ENCODE measurements at places on chromosomes 5 and 9.

DNA sequence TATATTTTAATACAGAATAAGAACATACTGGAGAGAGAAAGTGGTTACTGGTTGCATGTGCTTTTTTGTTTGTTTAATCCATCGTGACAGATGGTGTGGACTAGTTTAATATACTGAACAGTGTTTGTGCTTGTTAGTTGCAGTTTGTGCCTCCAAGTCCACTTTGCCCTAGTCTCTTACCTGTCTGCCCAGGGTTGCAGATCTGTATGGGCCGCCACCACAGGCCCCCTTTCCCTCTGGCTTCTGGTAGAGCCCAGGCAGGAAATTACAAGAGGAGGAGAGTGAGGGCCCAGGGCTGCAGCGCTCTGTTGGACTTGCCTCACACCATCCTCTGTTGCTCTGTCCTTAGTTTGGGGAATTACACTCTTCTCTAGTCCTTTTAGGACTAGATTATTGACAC is 166.4 kb downstream of the KDM4C start:
- DNase-seq: no peak

GRCh38 chr5:89901346-89901745 is 508.2 kb downstream of the CETN3 start:
- DNase-seq: no peak

DNA sequence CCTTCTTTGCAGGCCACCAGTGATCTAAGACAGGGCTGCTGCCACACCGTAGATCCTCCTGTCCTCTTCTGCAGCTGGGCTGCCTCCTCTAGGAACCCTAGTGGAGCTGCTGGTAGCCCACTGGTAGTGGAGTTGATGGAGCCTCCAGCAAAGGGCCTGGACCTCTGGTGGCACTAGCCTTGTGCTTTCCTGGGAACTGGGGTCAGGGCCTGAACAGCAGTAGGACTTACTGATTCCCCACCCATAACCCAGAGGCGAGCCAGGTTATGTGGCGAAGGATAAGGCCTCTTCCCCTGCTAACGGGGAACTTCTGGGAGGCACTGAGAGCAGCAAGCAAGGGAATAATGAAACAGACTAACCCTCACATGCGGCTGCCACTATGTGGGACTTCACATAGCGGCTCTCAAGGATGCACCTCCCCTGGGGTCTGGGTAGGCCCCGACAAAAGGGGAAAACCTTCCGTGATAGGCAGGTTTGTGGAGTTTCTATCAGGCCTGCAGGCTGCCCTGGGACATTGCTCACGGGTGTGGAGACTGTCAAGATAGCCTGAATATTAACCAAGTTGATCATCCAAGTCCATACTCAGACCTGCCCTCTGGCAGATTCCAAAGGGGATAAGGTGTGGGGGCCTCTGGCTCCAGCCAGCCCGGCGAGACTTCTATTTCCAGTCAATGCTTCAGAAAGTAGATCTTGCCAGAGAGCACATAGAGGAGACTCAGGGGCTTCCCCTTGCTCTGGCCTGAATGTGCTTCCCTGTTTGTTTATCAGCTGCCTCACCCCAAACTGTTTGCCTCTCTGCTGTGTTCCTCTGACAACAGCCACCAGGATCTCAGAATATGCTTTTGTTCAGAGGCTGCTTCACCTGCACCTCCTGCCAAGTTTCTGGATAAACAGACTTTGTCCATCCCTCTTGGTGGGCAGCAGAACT is 7.4 kb downstream of the SLC22A4 start:
- DNase-seq: no peak

DNA sequence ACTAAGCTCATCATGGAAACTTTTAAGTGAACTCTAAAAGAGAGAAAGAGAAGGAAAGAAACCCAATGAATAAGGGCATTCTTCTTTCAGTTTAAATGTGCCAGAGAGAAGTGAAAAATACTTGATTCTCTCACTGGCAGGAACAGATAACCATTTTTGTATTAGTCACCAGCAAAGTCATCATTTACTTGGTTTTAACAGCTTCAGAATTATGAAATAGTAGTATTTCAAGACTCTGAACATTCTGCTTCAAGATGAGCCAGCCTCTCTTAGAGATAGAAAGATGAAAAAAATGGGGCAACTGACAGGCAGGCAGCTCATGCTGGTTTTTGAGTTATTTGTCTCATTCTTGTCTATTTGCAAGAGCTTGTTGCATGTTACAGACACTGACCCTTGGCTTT is 103.5 kb downstream of the GCNT1 start:
- DNase-seq: no peak

GRCh38 chr5:156735477-156735876 is 114.6 kb upstream of the PPP1R2B start:
- DNase-seq: no peak

GRCh38 chr5:14663734-14664269 is 716 bp upstream of the OTULIN start:
- DNase-seq: no peak

DNA sequence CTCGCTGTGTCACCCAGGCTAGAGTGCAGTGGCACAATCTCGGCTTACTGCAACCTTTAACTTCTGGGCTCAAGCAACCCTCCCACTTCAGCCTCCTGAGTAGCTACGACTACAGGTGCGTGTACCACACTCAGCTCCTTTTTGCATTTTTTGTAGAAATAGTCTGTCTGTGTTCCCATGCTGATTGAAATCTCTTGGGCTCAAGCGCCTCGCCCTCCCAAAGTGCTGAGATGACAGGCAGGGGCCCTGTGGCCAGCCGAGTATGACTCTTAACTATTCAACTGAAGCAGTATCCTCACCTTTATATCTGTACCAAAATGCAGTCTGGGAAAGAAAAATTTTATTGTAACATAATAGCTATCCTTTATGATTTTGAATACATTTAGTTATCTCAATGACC is 12.2 kb upstream of the NIM1K start:
- DNase-seq: no peak

- no peak for DNase-seq
Observed at GRCh38 chr9:120436446-120436845, 143.5 kb downstream of the CDK5RAP2 start.

- DNase-seq: no peak
Observed at GRCh38 chr5:52693280-52693679, 94.4 kb upstream of the ITGA1 start.

- no peak for DNase-seq
Observed at GRCh38 chr9:77811832-77812231, 163.7 kb upstream of the GNA14 start.

GRCh38 chr5:122940890-122941289 is 95.5 kb downstream of the SNX24 start:
- DNase-seq: no peak

- no peak for DNase-seq
Observed at GRCh38 chr5:34900652-34901051, 14.7 kb downstream of the RAD1 start.

GRCh38 chr5:79172269-79172668 is 60.7 kb downstream of the BHMT start:
- no peak for DNase-seq

DNA sequence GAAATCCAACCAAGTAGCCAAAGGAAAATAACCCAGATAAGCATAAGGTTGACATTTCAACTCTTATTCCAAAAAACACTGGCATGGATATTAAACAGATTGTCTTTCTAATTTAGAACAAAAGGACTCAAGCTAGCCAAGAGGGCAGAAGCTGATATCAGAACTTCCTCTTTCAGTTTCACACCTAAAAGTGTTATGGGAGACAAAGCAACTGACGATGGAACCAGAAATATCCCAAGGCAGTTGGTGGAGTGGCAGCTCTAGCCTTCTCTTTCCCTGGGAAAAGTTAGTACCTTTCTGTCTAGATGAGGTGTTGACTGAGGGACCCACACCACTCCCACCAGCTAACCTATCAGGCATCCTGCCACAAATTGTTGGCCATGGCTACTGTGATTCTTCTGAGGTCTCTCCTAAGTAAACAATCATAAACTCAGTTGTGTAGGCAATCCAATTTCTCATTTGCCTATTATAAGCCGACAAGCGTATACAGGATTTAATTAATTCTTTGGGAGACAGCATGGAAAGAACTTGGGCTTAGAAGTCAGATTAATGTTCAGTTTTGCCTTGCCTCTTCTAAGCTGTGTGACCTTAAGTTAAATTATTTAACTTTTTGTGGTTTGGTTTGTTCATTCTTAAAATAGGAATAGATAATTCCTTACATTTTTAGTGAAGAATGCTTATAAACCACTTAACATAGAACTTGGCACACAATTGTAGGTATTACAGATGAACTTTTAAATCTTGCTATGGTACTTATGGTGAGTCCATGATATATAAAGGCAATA is 110.9 kb upstream of the ADAMTSL1 start:
- DNase-seq: no peak

DNA sequence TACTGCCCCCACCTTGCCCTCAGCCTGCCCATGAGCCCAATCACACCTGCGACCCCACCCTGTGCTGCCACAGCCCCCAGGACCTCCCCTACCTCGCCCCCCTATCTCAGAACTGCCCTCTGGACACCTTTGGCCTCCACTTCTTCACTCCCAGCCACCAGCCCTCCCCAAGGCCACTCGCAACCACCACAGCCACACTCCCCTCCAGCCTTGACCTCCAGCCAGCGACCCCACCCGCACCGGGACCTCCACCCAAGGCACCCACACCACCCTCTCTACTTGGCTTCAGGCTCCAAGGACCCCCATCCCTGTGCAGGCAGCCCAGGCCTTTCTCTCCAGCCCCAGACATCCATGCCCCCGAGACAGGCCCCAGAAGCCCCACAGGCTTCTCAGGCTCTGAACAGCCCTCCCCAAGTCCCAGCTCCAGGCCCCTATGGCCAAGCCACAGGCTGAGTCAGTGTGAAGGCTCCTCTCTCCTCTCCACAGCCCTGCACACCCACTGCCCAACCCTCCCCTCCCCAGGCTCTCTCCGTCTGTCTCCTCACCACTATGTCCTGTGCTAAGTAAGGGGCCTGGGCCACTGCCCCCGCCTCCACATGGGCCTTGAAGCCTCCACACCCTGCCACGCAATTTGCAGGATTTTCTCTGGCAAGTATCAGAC is 2.0 kb downstream of the AK1 start:
- no peak for DNase-seq

GRCh38 chr9:114399381-114399780 is 11.6 kb upstream of the AKNA start:
- no peak for DNase-seq

- DNase-seq: no peak
Observed at GRCh38 chr9:3118081-3118480, 274.2 kb upstream of the PUM3 start.

DNA sequence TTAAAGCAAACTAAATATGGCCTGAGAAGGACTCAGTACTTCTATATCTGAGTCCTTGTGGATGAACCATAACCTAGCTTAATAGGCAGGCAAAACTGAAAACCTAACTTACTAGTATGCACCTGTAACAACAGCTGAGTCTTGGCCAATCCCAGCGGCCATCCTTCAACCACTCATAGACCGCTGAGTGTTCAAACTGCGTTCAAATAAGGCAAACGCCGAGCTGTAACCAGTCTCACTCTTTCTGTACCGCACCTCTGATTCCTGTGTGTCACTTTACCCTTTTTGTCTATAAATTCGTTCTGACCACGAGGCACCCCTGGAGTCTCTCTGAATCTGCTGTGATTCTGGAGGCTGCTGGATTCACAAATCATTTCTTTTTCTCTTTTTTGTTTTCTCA is 170.5 kb downstream of the COL23A1 start:
- no peak for DNase-seq

- DNase-seq: no peak
Observed at GRCh38 chr9:5587024-5587423, 41.9 kb upstream of the RIC1 start.

DNA sequence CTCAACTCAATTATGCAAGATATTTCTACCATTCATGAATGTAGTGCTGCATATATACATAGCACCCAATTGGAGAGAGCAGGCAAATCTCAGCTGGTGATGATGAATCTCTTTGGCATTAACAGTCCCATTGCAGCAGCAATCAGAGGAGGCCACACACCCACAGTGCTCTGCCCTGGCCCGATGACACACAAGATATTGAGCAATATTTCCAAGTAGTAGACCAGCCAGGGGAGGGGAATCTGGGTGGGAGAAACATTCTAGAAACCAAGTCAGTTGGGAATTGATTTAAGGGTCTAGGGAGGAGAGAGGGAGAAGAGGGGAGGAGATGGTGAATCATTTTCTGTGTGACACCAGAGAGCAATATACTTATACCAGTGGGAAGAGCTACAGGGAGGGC is 14.9 kb upstream of the C5orf63 start:
- no peak for DNase-seq

- DNase-seq: no peak
Observed at GRCh38 chr5:68378204-68378820, 162.8 kb downstream of the PIK3R1 start.

DNA sequence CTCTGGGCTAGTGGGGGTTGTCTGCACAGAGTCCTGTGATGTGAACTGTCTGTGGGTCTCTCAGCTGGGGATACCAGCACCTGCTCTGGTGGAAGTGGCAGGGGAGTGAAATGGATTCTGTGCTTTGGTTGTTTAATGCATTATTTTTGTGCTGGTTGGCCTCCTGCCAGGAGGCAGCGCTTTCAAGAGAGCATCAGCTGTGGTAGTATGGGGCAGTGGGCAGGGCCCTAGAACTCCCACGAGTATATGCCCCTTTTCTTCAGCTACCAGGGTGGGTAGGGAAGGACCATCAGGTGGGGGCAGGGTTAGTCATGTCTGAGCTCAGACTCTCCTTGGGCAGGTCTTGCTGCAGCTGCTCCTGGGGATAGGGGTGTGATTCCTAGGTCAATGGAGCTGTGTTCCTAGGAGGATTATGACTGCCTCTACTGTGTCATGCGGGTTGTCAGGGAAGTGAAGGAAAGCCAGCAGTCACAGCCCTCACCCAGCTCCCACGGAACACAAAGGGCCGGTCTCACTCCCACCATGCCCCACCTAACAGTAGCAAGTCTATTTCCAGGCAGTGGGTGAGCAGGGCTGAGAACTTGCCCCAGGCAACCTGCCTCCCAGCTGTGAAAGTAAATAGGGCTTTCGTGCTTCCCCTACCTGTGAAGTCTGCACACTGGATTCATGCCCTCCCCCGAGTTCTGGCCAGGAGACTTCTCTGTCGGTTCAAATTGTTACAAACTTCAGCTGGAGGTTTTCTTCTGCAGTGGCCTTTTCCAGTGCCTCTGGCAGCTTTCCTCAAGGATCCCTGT is 25.7 kb upstream of the FAM81B start:
- no peak for DNase-seq

DNA sequence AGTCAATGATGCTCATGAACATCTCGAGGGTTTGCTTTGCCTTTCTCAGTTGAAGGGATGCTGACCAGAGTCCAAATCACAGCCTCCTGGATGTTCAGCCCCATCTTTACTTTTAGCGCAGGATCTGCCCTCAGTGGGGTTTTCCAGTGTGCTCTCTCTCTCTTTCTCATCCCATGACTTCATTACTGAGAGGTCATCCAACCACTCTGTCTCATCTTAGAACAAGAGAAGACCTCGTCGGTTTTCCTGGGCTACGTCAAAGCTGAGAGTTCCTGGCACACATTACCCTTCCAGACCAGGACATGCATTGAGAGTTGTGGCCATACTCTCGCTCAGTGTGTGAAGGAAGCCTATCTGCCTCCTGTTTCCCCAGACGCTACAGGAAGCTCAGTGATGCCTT is 47.3 kb downstream of the C9orf152 start:
- DNase-seq: no peak
